ENCODE measurements at places on chromosomes 13 and 19.
A peak's percentile ranks its signal among the peaks of the same experiment; 100 is the strongest.

GRCh38 chr13:46281779-46282178 lies 70.1 kb downstream of the LRRC63 start:
- no peak overlapping the region for H3K4me3 ChIP-seq
- no peaks in the 10 kb centered on the region for H3K27me3 ChIP-seq
- H3K4me1 ChIP-seq: no peaks in the 10 kb centered on the region

- H3K36me3 ChIP-seq: no peaks in the 10 kb centered on the region
- H3K4me1 ChIP-seq: peaks cover under 1% of the 10 kb centered on the region
- no peak overlapping the region for H3K4me3 ChIP-seq
Measured at GRCh38 chr13:78015782-78016181, 97.2 kb upstream of the EDNRB start.

- DNase-seq: peak; percentile 31
Measured at GRCh38 chr13:29956853-29957252, 106.4 kb upstream of the UBL3 start.

GRCh38 chr13:45393941-45394570 lies 24.1 kb downstream of the SLC25A30 start:
- H3K4me1 ChIP-seq: no peaks in the 10 kb centered on the region
- no peaks in the 10 kb centered on the region for H3K27me3 ChIP-seq
- peaks cover 24% of the 10 kb centered on the region for H3K36me3 ChIP-seq
- H3K4me3 ChIP-seq: no peak overlapping the region

DNA sequence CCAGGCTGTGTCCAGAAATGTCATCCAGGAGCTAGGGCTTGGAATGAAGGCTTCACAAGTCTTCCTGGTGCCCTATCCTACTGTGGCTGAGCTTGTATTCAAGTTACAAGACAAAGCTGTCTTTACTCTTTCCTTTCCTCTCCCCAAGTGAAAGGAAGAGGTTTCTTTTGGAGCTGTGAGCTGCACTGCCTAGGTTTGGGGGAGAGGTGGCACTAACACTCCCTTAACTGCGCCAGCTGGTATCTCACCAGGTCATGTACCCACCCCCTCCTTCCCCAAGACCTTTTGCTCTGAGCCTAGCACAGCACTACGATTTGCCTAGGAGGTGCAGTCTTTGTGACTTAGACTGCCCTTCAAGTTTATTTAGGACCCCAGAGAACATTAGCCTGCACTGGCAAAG lies 2053.6 kb upstream of the PRR20A start:
- H3K4me3 ChIP-seq: no peak overlapping the region
- H3K4me1 ChIP-seq: no peaks in the 10 kb centered on the region
- DNase-seq: no peak
- H3K27me3 ChIP-seq: no peaks in the 10 kb centered on the region
- H3K27ac ChIP-seq: no peak overlapping the region

DNA sequence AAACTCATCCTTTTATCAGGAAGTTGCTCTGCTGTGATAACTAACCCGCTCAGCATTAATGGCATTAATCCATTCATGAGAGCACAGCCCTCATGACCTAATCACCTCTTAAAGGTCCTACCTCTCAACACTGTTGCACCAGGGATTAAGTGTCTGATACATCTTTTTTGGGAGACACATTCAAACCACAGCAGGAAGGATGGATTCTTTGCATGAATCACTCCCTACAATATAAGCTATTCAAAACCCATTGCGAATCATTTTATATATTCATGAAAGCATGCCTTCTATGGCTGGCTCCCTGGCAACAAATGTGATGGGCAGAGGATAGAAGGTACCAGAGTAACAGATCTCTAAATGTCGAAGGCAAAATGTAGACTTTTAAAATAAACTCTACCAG lies 27.6 kb downstream of the ARL11 start:
- DNase-seq: peak; percentile 9
- H3K4me3 ChIP-seq: no peak overlapping the region
- H3K36me3 ChIP-seq: peaks cover 12% of the 10 kb centered on the region
- H3K27me3 ChIP-seq: no peaks in the 10 kb centered on the region
- no peaks in the 10 kb centered on the region for H3K4me1 ChIP-seq

DNA sequence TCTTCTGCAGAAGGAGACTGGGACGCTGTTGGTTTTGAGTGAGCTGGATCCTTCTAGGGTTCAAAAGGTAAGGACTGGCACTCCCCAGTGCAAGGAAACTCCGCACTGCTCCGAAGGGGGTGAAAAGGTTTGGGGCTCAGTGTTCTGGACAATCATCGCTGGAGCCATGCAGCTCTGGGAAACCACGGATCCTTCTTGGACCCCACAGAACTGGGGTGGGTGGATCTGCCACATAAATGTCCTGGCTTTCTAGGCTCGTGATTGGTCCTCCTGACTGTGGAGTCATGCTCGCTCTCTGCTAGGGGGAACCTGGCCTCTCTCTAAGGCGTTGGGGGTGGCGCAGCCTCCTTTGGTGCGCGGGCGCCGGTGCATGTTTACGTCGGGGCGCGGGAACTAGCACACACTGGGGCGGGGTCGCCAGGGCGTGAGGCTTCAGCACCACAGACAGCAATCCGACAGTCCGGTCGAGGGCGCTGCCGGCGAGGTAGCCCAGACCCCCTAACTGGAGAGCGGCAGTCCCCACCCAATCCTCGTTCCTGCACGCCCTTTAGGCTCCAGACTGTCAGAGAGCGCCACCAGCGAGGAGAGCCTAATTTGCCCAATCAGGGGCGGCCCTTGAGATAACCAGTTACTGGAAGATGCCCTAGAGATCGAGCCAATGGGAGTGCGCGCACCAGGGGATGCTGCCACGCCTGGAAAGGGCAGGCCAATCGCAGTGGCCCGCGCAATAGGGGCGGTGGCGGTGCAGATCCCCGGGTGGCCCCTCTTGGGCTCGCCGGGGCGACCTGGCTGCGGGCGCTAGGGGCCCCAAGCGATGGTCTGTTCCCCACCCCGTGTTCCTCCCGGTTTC lies 913 bp upstream of the ELAVL3 start:
- peak overlapping the region; percentile 57 for H3K27ac ChIP-seq
- H3K4me3 ChIP-seq: peak overlapping the region; percentile 43
- H3K4me1 ChIP-seq: peaks cover 41% of the 10 kb centered on the region
- peaks cover 12% of the 10 kb centered on the region for H3K27me3 ChIP-seq
- DNase-seq: no peak

GRCh38 chr19:36160821-36161596 lies 8.8 kb upstream of the COX7A1 start:
- H3K27ac ChIP-seq: no peak overlapping the region
- no peaks in the 10 kb centered on the region for H3K27me3 ChIP-seq
- H3K36me3 ChIP-seq: peaks cover 2% of the 10 kb centered on the region
- no peaks in the 10 kb centered on the region for H3K4me1 ChIP-seq
- no peak overlapping the region for H3K4me3 ChIP-seq

GRCh38 chr13:112828756-112829155 lies 138.9 kb downstream of the ATP11A start:
- DNase-seq: no peak
- H3K27me3 ChIP-seq: no peaks in the 10 kb centered on the region
- no peaks in the 10 kb centered on the region for H3K4me1 ChIP-seq
- H3K36me3 ChIP-seq: peaks cover 57% of the 10 kb centered on the region

- H3K27me3 ChIP-seq: no peaks in the 10 kb centered on the region
- no peaks in the 10 kb centered on the region for H3K4me1 ChIP-seq
- DNase-seq: no peak
- H3K36me3 ChIP-seq: no peaks in the 10 kb centered on the region
- no peak overlapping the region for H3K4me3 ChIP-seq
Measured at GRCh38 chr13:107192289-107192688, 624.4 kb upstream of the ARGLU1 start.

DNA sequence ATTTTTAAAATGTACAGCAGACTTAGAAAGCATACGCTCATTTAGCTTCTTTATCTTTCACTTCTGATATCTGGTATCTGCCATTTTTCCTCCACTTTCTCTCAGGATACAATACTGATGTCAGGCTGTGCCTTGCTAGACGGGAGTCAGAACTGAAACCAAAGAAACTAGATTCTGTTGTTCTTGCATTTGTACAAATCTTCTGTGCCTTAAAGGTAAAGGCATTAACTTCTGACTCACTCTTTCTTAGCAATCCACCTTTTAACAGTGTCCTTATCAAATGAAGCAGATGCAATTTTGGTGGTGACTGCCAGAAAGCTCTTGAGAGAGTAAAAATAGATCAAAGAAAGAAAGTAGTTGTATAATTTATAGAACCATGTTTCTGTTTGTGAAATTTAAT lies 370.4 kb downstream of the PCDH20 start:
- H3K36me3 ChIP-seq: no peaks in the 10 kb centered on the region
- no peak for DNase-seq
- no peaks in the 10 kb centered on the region for H3K27me3 ChIP-seq
- H3K4me3 ChIP-seq: no peak overlapping the region

GRCh38 chr19:38455031-38455430 lies 21.5 kb downstream of the RYR1 start:
- no peak for DNase-seq
- no peak overlapping the region for H3K4me3 ChIP-seq
- H3K27ac ChIP-seq: no peak overlapping the region
- no peaks in the 10 kb centered on the region for H3K4me1 ChIP-seq

GRCh38 chr19:54506079-54506478 lies 3.4 kb downstream of the LAIR2 start:
- H3K4me1 ChIP-seq: no peaks in the 10 kb centered on the region
- DNase-seq: no peak
- H3K4me3 ChIP-seq: no peak overlapping the region

GRCh38 chr13:40657307-40657706 lies 9.1 kb downstream of the FOXO1 start:
- H3K36me3 ChIP-seq: no peaks in the 10 kb centered on the region
- H3K4me3 ChIP-seq: no peak overlapping the region
- no peaks in the 10 kb centered on the region for H3K27me3 ChIP-seq
- DNase-seq: no peak
- no peaks in the 10 kb centered on the region for H3K4me1 ChIP-seq

DNA sequence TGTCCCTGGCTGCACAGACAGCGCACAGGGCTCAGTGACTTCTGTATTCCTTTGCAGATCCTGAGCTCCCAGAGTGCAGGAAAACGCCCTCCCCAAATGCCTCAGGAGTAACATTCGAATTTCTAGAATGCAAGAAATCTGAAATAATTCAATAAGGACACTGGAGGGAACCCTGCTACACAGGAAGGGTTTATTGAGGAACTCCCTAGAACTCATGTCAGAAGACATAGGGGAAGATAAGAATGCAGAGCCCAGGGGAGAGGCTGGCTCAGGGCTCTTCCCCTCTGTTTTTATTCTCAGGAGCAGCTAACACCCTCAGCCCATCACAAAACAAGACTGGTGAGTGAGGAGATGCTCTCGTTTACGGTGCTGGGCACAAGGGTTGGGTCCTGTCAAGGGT lies 6.8 kb downstream of the LILRA1 start:
- DNase-seq: no peak
- H3K27ac ChIP-seq: no peak overlapping the region
- H3K27me3 ChIP-seq: no peaks in the 10 kb centered on the region
- H3K4me1 ChIP-seq: no peaks in the 10 kb centered on the region
- H3K4me3 ChIP-seq: no peak overlapping the region

DNA sequence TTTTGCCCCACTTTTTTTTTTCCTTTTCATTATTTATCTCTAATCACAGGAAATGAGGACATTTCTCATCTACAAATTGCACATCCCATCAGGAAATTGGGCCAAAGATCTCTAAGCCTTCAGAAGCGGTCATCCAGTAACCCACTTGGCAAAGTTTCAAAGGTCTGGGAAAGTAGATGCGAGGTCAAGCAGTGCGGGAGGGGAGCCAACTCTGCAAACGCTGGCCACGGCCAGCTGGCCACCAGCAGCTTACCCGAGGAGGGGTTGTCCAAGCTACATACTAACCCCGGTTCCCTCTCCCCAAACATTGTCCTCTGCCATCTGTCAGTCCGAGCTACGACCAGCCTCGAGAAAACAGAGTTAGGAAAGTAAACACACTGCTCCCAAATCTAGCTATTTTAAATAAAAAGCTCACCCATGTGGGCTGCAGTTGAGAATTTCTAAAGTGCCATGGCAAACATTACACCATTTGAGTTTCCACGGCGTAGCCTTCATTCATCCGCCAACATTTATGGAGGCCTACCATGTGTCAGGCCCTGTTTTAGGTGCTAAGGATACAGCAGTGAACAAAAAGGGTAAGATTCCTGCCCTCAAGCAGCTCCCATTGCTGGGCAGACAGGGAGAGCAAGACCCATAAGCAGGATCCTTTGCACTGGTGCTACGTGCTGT lies 11.5 kb downstream of the FFAR2 start:
- peak; percentile 27 for DNase-seq
- H3K27ac ChIP-seq: no peak overlapping the region
- peaks cover 9% of the 10 kb centered on the region for H3K4me1 ChIP-seq
- H3K4me3 ChIP-seq: no peak overlapping the region
- no peaks in the 10 kb centered on the region for H3K27me3 ChIP-seq
- H3K36me3 ChIP-seq: no peaks in the 10 kb centered on the region

GRCh38 chr13:96958286-96958891 lies 35.9 kb downstream of the OXGR1 start:
- H3K4me3 ChIP-seq: no peak overlapping the region
- no peak overlapping the region for H3K27ac ChIP-seq
- H3K36me3 ChIP-seq: no peaks in the 10 kb centered on the region

DNA sequence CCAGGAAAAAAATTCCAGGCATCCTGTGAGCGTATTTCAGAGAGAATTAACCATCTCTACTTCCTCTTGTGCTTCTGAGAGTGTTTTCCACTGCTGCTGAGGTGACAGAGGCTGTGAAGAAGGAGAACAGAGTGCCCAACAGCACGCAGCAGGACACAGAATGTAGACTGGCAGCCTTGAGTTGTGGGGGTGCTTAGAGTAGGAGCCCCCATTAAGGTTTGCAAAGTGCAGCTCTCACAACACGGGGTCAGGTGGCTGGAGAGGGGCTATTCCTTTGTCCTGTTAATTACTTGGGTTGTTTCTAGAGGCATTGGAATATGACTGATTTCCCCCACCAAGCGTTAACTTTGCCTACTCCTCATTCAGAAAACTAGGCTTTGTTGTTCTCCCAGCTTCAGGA lies 370.6 kb downstream of the TSHZ3 start:
- no peaks in the 10 kb centered on the region for H3K27me3 ChIP-seq
- no peaks in the 10 kb centered on the region for H3K36me3 ChIP-seq
- no peak overlapping the region for H3K27ac ChIP-seq

- H3K36me3 ChIP-seq: peaks cover 32% of the 10 kb centered on the region
- H3K27ac ChIP-seq: no peak overlapping the region
- no peaks in the 10 kb centered on the region for H3K27me3 ChIP-seq
Measured at GRCh38 chr19:1590641-1591397, 1.8 kb downstream of the MBD3 start.

DNA sequence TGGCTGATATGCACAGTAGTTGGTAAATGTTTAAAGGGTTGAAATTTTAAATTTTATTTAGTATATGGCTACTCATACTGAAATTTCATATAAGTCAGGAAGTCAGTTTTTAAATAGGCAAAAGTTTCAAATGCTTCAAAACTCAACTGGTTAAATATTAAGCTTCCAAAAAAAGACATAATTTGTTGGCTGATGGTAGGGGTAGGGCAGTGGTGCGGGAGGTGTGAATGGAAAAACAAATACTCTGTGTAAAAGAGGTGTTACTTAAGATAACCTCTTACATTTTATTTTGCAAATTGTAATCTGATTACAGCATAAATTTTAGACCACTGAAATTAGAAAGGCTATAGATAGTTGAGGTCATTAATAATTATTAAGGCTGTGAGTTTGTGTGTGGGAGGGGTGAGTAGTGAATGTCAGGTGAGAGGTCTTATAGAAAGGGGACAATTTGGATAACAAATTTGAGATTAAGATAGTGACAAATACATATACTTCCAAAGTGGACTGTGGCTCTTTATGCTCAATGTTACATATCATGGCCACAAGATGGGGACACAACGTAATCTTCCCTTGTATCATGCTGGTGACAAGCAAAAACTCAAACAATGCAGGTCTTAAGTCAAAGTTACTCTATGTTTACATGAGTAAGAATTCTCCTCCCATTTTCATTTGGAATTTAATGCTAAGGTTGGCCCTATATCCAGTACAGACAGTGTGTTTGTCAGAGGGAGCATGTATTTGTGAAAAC lies 36.6 kb upstream of the OXGR1 start:
- H3K36me3 ChIP-seq: no peaks in the 10 kb centered on the region
- H3K4me1 ChIP-seq: no peaks in the 10 kb centered on the region
- no peak overlapping the region for H3K27ac ChIP-seq
- DNase-seq: peak; percentile 86
- H3K4me3 ChIP-seq: no peak overlapping the region
- H3K27me3 ChIP-seq: no peaks in the 10 kb centered on the region
